ENCODE measurements at places on chromosomes 2 and 18. TPM values are rescaled to one million over a fixed set of nuclear protein-coding genes. Genes with fewer than 3 reads are reported as not detected.

INO80B gene
- total RNA-seq: 43.2 TPM

ZCCHC2 gene
- total RNA-seq: 13.7 TPM

SAG gene
- total RNA-seq: not detected

GCKR gene
- 1.2 TPM for total RNA-seq

ALS2 gene
- total RNA-seq: 46.2 TPM

PMAIP1 gene
- 17.8 TPM for total RNA-seq

STK39 gene
- total RNA-seq: 24.8 TPM

POTEF gene
- 0.33 TPM for total RNA-seq

AQP12B gene
- not detected for total RNA-seq

KHK gene
- total RNA-seq: not detected

PPP1R7 gene
- 39.2 TPM for total RNA-seq

GNLY gene
- total RNA-seq: not detected

TTN gene
- 0.38 TPM for total RNA-seq

FARSB gene
- 43.5 TPM for total RNA-seq

ANKRD30BL gene
- total RNA-seq: not detected

CTLA4 gene
- not detected for total RNA-seq

GULP1 gene
- total RNA-seq: 23.3 TPM

MAP3K19 gene
- not detected for total RNA-seq

ZAP70 gene
- 0.17 TPM for total RNA-seq

IL36B gene
- not detected for total RNA-seq

ALK gene
- not detected for total RNA-seq

DNAJC5G gene
- not detected for total RNA-seq

ONECUT2 gene
- 0.31 TPM for total RNA-seq

Measured in mammary epithelial cell (primary cell).